ENCODE measurements at places on chromosomes 2 and 18. TPM values are rescaled to one million over a fixed set of nuclear protein-coding genes. Genes with fewer than 3 reads are reported as not detected.

- no peak for ATAC-seq
Measured at GRCh38 chr18:28999726-29000125, 822.8 kb upstream of the CDH2 start.

DNA sequence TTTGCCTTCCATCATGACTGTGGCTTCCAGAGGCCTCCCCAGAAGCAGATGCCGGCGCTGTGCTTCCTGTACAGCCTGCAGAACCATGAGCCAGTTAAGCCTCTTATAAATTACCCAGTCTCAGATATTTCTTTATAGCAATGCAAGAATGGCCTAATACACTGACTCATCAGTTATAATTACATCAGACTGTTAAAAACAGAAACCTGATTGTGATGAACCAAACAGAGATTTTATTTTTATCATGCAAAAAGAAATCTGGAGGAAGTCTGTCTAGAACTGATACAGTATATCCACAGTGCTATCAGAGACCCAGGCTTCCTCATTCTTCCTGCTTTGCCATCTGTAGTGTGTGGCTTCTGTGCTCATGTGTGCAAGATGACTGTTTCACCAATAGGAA is 93.4 kb upstream of the MEX3C start:
- ATAC-seq: no peak

- no peak for ATAC-seq
Measured at GRCh38 chr2:75431763-75432162, 129.0 kb downstream of the EVA1A start.

DNA sequence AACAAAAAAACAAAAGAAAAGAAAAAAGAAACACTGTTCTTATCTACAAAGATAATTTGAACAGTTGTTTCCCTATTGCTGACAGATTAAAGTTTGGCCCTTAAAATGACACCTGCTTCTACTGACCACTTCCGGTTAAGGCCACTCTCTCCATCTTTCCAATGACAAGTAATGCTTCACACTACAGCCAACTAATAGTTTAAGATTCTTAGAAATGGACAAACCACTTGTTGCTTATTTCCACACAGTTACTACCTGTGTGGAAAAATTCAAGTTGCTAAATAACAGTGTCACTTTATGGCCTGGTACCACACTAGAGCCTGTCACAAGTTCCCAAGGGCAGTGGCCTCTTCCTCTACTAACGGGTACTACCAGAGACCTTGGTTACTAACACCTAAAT is 2.4 kb downstream of the TMEM185B start:
- ATAC-seq: no peak

NGEF gene
- total RNA-seq: 0.46 TPM

GRCh38 chr2:109197491-109198418 is 68.8 kb downstream of the SH3RF3 start:
- no peak for ATAC-seq

- peak; percentile 28 for ATAC-seq
Measured at GRCh38 chr2:168456521-168457189, 583 bp downstream of the CERS6 start.

CNTNAP5 gene
- not detected for total RNA-seq

DNA sequence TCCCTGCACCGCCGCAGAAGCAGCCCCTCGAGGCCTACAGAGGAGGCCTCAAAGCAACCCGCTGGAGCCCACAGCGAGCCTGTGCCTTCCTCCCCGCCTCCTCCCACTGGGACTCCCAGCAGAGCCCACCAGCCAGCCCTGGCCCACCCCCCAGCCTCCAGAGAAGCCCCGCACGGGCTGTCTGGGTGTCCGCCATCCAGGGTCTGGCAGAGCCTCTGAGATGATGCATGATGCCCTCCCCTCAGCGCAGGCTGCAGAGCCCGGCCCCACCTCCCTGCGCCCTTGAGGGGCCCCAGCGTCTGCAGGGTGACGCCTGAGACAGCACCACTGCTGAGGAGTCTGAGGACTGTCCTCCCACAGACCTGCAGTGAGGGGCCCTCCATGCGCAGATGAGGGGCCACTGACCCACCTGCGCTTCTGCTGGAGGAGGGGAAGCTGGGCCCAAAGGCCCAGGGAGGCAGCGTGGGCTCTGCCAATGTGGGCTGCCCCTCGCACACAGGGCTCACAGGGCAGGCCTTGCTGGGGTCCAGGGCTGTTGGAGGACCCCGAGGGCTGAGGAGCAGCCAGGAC is 31.2 kb downstream of the GPC1 start:
- no peak for ATAC-seq

TPGS2 gene
- 71.6 TPM for total RNA-seq

GRCh38 chr2:224038049-224038829 is 847 bp downstream of the SERPINE2 start:
- ATAC-seq: peak; percentile 34

GRCh38 chr18:55886886-55887285 is 298.9 kb upstream of the TCF4 start:
- ATAC-seq: no peak

DNA sequence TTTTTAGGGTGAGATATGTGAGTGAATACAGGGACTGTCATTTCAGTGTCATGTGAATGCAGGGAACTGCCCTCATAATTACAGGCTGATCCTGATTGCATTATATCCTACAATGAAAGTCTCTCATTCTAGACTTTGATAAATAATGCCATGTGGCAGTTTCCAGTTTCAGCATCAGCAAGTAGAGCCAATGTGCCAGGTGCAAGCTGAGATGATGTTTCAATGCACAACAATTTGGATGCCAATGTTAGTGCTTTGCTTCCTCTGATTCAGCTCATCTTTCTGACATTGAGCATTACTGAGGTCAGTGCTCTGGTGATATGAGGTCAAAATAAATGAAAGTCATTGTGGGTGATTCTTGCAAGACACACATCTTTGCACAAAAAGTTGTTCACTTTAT is 63.7 kb upstream of the TFPI start:
- ATAC-seq: no peak

Data from gastroesophageal sphincter (tissue), 4 donors.